Pulmonary artery endothelial cell (primary cell): ENCODE measurements at places on chromosomes 6 and 20. TPM values are rescaled to one million over a fixed set of nuclear protein-coding genes. Genes with fewer than 3 reads are reported as not detected.

The OXT gene
- total RNA-seq, result not detected in 2 replicates

The SYNDIG1 gene
- total RNA-seq, result not detected in 2 replicates

The SLPI gene
- 0.18 TPM in 1 of 2 replicates, not detected in the other for total RNA-seq

The BMP5 gene
- total RNA-seq, result 0.11 TPM in 1 of 2 replicates, not detected in the other

The PLCB4 gene
- 1.3 and 2.1 TPM in 2 replicates for total RNA-seq

The EPPIN gene
- total RNA-seq, result not detected in 2 replicates

The ZBP1 gene
- total RNA-seq, result not detected in 2 replicates

The PI3 gene
- not detected in 2 replicates for total RNA-seq

The ADGRF5 gene
- total RNA-seq, result 2.0 and 20.1 TPM in 2 replicates

- no peak for DNase-seq
Measured at GRCh38 chr6:159686703-159687102, 6.3 kb downstream of the SOD2 start.

DNA sequence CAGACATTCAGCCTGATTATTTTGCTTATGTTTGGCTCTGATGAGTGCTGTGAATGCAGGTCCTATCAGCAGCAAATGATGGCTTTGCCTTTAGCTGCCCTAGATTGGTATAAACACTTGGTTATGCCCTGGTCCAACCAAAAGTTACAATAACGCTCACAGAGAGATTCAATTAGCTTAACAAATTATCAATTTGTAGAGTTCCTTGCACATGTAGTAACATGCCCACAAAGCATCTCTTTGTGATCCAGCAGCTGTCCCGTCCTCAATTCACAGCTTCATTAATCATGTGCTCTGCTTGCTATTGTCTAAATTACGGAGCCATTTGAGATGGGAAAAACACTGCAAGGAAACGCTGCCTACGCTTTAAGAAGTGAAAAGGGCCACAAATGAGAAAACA, 457.9 kb downstream of the HDGFL1 start:
- DNase-seq, result no peak

DNA sequence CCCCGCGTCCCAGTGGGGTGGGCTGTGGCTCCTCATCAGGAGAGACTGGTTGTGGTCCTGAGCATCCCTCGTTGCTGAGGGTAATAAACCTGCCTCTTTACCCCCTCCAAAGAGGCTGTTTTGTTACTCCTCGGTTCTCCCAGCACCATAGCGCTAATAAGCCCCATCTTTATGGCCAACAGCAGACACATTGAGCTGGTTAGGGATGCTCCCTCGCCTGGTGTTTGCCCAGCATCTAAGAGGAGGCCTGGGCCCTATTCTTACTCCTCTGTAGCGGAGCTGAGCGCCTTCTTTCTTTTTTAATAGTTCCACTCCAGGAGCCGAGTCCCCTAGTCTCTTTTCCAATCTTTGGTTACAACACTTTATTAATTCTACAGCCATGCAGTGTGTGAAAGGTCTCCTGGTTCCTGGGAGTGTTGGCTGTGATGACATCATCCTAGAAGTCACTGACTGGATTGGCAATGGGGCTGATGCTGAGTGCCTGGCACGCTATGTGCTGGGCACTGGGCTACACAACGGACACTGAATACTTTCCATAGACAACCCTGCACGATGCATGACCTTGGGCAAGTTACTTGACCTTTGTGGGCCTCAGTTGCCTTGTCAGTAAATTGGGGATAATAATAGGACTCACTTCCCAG, 50.6 kb upstream of the CCDC167 start:
- no peak for DNase-seq

- no peak for DNase-seq
Measured at GRCh38 chr20:59585714-59586409, 18.5 kb upstream of the PHACTR3 start.

- DNase-seq, result no peak
Measured at GRCh38 chr20:11502061-11502460, 415.6 kb upstream of the BTBD3 start.

DNA sequence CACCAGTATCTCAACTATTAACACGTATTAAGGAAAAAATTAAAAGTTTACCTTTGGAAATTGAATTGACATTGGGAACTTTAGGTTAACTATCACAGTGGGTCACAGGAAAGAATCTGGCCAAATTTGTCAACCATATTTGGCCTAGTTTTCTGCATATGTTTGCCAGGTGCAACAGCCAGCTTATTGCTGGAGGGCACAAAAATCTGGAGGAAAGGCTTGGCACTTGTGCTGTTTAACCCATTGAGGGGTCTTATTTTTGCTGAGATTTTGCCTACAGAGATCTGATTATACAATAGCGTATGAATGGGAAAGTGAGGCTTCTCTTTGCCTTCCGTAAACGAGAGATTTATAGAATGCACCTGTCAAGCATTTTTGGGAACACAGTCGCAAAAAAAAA, 190.4 kb downstream of the PRL start:
- no peak for DNase-seq

DNA sequence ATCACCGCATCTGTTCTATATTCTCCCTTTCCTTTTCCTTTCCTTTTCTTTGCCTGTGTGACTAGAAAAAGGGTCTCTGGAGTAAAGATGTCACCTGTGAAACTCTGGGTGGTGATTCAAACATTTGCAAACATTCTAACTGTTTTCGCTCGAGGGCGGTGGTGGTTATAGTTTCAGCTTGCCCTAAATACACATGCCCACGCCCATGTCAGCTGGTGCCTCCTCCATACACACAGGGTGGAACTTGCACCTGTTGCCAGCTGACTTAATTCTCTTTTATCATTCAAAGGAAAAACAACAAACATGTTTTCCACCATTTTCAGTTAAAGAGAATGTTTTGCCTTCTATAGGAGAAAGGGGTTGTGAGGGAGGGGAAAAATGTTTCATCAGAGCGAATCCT, 381.9 kb upstream of the ARID1B start:
- DNase-seq, result no peak

GRCh38 chr6:73586416-73586974, 65.7 kb upstream of the EEF1A1 start:
- DNase-seq, result no peak

DNA sequence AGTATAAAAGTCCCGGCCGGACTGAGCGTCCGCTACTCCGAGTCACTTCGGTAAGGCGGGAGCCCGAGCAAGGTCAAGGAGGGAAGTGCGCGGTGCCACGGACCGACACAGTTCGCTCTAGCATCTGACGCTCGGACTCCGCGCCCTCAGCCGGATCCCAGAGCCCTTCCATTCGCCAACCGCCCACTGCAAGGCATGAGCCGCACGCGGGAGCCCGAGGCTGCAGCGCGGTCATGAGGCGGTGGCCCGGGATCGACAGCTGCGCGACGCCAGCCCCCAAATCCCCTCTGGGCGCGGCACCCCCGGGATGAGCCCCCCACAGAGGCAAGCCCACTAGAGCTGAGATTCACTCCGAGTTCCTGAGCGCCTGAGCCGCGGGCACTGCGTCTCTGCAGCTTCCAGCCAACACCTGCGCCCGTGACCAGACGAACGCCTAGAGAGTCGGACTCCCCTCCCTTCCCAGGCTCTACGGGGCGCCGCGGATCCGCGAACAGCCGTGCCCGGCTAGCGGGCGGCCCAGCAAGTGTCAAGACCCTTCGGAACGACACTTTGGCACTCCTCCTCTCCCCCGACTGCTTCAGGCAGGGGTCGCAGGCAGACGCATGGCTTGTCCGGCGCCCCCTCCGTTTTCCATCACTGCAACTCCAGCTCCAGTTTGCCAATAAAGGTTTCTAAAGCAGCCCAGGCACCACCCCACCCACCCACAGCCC, 725 bp upstream of the ISM1 start:
- DNase-seq, result no peak

DNA sequence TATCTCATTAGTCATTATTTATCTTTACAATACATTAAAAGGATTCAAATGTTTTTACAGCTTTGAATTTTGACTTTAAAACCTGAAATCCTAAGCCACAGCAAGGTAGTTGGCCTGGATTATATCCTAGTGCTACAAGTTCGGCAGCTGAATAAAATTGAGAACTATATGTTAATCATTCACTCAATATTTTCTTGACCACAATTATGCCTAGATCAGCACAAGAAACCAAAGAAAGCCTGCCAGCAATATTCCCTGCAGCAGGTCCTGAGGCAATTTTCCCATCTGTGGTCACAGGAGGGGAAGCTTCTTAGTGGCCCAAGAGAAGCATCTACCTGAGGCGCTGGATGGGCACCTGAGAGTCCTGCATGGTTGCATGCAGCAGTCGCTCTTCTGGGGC, 183.5 kb downstream of the GMDS start:
- DNase-seq, result no peak

DNA sequence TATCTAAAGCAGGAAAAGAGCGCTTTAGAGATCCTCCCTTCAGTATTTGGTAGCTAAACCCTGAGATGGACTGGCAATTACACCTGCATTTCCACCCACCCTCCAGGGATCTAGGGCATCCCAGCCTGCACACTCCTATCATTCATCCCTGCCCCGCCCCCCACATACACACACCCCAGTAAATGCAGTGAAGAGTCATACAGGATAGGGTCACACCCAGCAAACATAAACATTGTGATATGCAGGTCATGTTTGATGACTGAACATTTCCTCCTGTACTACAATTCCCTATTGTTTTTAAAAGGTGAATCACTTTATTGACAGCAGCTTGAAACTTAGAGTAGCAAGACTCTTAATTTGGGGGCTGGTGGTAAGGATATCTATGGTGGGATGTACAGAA, 112.9 kb downstream of the FOXO3 start:
- no peak for DNase-seq

DNA sequence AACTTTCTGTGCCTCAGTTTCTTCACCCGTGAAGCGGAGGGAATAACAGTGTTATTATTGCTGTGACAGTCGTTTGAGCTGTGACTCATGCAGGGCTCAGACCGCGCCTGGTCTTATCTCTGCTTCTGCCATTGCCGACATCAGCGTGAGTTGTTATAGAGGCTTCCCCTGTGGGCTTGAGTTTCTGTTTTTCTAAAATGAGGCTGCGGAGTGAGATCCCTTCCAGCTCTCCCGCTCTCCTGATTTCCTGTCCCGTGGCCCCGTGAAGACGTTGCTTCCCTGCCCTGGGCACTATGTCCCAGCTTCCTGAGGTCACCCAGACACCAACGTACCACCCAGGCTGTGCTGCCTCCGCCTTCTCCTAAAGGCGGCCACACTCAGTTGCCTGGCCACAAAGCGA, 278.5 kb downstream of the BMP7 start:
- DNase-seq, result no peak

- no peak for DNase-seq
Measured at GRCh38 chr6:4935486-4935885, 68.4 kb downstream of the RPP40 start.
